ENCODE measurements at places on chromosomes 3 and 15.

DNA sequence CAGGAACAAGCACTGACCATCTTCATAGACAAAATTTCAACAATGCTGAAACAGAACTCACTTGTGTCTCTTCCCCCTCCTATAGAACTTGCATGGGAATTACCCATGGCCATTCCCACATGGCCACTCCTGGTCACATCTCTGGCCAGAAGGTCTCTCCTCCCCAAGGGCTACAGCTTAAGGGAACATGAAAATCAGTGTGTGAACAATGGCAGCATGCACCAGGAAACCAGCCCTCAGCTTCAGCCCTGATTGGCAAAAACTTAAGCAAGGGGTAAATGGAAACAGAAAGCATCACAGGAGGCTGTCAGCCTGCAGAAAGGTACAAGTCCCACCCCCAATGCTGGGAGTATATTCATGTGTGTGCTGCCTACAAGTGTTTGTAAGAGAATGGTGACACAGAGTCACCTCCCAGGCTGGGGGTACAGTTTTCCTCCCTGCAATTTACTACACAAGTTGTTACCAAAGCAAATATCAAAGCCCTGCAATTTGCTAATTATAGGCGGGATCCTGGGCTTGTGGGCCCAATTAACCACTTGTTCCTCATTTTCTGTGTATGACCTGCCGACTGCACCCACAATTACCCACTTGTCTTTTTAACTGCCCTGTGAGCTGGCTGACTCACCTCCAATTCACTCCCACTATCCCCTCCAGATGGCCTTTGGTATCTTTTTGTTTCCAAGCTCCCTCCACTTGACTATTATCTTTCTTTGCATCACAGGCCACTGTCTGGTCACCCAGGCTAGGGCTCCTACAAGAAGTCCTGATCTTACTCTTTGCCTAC, 84.4 kb upstream of the HES1 start:
- no peak for DNase-seq

GRCh38 chr15:33670567-33670966, 297.7 kb upstream of the CHRM5 start:
- DNase-seq, result no peak

DNA sequence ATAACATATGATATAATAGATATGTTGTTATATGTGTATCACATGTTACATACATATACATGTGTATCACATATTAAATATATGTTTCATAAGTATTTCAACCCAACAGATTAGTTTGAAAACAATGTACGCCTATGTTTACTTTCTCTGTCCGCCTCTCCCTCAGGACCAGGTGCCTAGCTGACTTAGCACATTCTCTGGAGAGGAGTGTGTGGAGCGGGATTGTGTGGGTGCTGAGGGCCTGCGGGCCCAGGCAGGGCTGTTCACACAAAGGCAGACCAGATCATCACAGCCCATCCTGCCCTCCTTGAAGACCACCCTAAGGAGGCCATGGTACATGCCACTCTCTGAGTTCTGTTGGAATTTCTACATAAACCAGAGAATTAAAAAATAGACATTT, 81.0 kb downstream of the PLXNA1 start:
- DNase-seq, result no peak

GRCh38 chr3:59372346-59372745, 322.5 kb upstream of the CFAP20DC start:
- no peak for DNase-seq

- no peak for DNase-seq
These were observed 955 bp downstream of the CDCP1 start for GRCh38 chr3:45145223-45145622.

GRCh38 chr3:70984776-70985482, 598.6 kb downstream of the FOXP1 start:
- no peak for DNase-seq

- DNase-seq, result no peak
These were observed 417.8 kb upstream of the TPM1 start for GRCh38 chr15:62624547-62625378.

All from stimulated activated CD8-positive, alpha-beta memory T cell treated with anti-CD3 and anti-CD28 coated beads, Interleukin-15, amount 100 ng/mL, for 48 hours (primary cell).